ENCODE measurements at places on chromosomes 2 and 18.

- DNase-seq, result no peak
Measured at GRCh38 chr2:133862400-133862977, 294.2 kb upstream of the NCKAP5 start.

GRCh38 chr2:233991196-233991595 lies 59.3 kb upstream of the SPP2 start:
- no peak for DNase-seq

- no peak for DNase-seq
Measured at GRCh38 chr2:41377837-41378236, 670.0 kb upstream of the PKDCC start.

DNA sequence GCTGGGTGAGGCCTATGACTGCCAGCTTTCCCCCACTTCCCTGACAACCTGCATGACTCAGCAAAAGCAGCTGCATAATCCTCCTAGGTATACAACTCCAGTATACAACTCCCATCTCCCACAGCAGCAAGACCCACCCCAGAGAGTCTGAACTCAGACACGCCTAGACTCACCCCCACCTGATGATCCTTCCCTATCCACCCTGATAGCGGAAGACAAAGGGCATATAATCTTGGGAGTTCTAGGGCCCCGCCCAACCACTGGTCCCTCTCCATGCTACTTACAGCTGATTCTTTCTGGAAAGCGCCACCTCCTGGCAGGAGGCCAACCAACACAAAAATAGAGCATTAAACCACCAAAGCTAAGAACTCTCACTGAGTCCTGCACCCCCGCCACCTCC lies 296.5 kb downstream of the DCC start:
- no peak for DNase-seq

- DNase-seq, result no peak
Measured at GRCh38 chr2:77348821-77349220, 173.4 kb downstream of the LRRTM4 start.

DNA sequence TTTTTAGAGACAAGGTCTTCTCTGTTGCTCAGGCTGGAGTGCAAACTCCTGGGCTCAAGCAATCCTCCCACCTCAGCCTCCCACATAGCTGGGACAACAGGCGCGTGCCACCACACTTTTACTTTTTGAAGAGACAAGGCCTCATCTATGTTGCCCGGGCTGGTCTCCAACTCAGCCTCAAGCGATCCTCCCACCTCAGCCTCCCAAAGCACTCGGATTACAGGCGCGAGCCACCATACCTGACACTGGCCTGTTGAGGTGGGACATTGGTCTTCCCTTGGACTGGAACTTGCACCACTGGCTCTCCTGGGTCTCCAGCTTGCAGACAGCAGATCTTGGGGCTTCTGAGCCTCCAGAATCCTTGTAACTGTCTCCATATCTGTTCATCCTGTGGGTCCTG lies 75.6 kb downstream of the NDUFA10 start:
- DNase-seq, result no peak

DNA sequence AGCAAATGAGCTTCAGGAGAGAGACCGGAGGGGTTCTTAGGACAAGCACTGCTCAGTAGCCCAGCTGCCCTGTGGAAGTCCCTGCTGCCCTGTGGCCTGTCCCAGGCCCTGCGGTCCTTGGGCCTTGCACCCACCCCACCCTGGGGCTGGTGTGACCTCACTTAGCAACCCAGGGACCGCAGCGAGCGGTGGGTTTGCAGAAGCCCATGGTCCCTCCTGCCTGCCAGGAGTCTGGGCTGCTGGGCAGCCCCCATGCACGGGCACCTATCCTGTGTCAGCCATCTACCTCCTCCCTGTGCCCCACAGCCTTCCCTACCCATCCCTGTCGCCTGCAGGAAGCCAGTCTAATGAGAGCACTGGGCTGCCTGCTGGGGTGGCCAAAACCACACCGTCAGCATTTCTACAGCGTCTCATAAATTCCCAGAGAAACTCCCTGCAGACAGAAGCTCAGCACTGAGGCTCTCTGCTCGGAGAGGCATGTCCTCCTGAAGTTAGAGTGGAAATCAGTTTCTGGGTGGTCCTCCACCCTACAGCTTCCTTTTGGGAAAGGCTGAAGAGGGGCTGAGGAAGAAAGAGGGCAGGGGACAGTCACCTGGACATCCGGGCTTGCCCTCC lies 231.1 kb upstream of the HS6ST1 start:
- no peak for DNase-seq

- DNase-seq, result no peak
Measured at GRCh38 chr18:39806525-39806924, 2148.5 kb upstream of the PIK3C3 start.

DNA sequence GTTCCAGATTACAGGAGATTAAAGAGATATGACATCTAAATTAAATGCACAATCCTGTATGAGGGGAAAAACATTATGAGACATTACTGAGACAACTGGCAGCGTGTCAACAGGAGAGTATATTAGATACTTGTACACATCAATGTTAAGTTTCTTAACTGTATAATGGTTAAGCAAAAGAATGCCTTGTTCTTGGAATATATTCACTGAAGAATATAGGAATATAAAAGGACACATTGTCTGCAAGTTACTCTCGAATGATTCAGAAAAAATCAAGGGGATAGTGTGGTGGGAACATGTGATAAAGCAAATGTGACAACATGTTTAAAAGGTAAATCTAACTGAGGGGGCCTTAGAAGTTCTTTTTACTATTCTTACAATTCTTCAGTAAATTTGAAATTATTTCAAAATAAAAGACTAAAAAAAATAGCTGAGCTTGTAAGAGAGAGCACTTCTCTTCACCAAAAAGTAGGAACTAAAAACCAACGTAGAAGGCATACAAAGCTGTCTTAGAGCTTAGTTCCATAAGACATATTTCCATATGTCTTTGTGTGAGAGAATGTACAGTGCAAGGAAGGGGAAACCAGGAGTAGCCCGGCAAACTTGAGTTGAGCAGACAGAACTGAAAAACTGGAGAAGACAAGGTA lies 7.5 kb downstream of the WDPCP start:
- no peak for DNase-seq

- DNase-seq, result no peak
Measured at GRCh38 chr2:75224636-75225094, 25.3 kb upstream of the TACR1 start.

- DNase-seq, result no peak
Measured at GRCh38 chr2:175227393-175227792, 45.9 kb upstream of the ATP5MC3 start.

GRCh38 chr2:102101849-102102635 lies 40.5 kb upstream of the IL1R1 start:
- no peak for DNase-seq

DNA sequence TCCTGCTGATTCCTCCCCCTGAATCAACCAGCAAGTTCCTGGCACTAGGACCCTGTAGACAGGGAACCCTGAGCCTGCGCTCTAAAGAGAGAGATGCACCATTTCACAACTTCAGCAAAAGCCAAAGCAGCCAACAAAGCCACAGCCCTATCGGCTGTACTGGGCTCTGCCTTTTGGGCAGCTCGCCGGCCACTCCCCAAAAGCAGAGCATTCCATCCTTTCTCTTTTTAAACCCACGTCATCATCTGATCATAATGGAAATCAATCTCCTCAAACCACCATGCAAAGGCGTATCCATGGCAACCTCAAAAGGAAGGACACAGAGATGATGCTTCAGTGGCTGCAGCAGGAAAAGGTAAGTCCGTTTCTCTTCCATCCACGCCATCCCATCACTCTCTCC lies 5.3 kb upstream of the DCTN1 start:
- DNase-seq, result no peak

DNA sequence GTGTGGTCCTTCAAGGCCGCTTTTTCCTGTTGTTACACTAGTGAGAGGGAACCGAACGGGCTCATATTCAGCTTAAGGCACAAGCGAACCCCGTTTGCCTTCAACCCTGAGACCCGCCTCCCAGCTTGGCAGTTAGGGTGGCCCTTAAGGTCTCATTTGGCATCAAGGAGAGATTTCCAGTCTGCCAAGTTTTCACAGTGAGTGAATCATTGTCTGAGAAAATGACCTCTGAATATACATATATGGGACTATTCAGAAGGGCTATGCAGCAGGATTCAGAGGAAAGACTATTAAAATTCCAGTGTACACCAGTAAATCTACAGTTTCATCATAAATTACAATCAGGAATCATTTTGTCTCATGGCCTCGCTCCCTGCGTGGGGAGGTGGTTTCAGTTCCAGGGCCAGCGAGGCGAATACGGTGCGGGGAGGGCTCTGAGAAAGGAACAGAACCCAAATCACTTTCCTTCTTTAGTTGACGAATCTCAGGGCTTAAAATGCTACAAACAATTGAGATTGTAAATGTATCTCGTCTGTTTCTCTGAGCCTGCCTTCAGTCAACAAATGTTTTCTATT lies 231.4 kb downstream of the FAM210A start:
- no peak for DNase-seq

DNA sequence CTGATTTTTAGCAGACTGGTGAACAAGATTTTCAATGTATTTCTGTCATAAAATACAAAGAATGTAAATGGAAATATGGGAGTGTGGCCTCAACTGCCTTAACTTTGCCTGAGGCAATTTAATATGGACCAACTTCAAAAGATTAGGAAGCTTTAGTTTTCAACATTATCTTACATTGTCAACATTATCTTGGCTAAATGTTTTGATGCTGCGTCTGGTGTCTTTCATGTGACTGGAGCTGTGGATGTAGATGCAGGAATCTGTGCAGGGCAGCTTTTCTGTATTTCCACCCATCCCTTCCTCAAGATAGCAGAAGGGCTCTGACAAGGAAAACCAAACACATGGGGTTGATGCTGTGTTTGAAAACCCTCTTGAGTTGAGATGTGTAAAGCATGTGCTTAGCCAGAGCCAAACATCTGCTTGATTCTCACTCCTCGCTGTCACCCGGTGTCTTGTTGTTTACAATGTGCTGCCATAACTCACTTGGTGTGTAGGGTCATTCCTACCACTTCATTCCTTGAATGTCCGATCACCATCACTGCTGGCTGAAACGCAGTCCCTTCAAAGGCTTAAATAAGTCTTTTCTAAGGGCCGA lies 33.0 kb downstream of the COPS8 start:
- no peak for DNase-seq

- no peak for DNase-seq
Measured at GRCh38 chr18:78558101-78558810, 421.4 kb upstream of the SALL3 start.

DNA sequence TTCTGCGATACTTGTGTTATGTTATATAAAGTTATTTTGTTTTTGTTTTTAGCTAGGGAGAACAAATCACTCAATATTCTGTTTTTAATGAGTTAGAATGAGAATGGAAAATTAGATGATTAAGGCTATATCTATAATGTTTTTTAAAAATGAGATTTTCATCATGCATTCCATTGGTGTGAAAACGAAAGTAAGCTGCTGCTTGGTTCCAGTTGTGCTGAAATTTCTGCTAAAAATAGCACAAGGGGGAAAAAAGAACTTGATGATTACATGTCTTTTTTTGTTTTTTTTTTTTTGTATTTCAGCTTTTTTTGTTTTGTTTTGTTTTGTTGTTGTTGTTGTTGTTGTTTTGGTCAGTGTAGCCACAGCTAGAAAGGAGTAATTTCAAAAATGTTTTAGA lies 242.6 kb upstream of the KCNJ3 start:
- no peak for DNase-seq

- DNase-seq, result no peak
Measured at GRCh38 chr2:187165936-187166610, 282.0 kb downstream of the CALCRL start.

DNA sequence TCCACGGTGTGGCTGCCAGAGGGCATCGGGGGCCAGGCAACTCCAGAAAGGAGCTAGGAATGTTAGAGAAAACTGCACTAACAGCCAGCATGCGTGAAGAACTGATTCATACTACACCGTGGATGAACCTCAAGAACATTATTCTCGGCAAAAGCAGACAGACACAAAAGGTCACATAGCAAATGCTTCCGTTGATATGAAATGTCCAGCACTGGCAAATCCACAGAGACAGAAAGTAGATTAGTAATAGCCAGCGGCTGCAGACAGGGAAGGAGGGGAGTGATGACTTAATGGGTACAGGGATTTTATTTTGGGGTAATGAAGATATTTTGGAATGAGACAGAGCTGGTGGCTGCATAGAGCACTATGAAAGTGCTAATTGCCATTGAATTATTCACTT lies 37.4 kb downstream of the SCTR start:
- no peak for DNase-seq

- no peak for DNase-seq
Measured at GRCh38 chr18:43158381-43158780, 42.9 kb upstream of the RIT2 start.

DNA sequence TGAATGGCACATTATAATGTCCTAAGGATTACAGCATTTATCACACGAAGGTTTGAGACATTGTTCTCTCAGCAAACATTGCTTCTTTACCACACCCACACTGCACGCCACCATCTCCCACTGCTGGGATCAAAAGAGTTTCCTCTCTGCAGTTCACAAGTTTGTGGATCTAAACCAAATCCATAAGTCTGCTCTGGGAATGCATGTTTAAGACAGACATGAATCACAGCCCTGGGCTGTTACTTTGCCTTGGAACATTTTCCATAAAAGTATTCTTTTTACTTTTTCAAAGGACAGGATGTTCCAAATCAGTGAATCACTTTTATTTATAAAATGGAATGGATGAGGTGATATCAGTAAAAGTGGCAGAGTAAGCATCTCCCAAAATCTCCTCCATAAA lies 36.1 kb downstream of the STPG4 start:
- no peak for DNase-seq

DNA sequence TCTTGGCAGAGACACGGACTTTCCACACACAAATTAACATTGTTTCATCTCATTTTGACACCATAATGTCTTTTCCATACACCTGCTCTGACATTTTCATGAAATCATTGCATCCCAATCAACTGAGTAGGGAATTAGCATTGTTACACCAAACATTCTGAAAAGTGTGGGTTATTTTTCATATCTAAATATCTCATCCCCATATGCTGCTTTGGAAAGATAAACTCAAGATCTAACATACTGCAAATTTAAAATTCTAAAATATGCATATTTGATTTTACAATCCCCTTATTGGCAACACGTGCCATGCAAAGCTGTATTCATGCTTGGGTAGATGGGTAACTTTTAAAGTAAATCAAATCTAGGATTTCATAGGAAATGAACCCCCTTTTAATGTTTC lies 242.9 kb downstream of the ZNF516 start:
- no peak for DNase-seq

Data from activated naive CD4-positive, alpha-beta T cell (primary cell).